ENCODE measurements at places on chromosomes 4 and X. TPM values are rescaled to one million over a fixed set of nuclear protein-coding genes. Genes with fewer than 3 reads are reported as not detected.

- peaks cover 26% of the 10 kb centered on the region for H3K36me3 ChIP-seq
- H3K27me3 ChIP-seq, result no peaks in the 10 kb centered on the region
- no peak overlapping the region for H3K27ac ChIP-seq
- DNase-seq, result no peak
Observed at GRCh38 chr4:81436096-81436495, 35.6 kb downstream of the RASGEF1B start.

DNA sequence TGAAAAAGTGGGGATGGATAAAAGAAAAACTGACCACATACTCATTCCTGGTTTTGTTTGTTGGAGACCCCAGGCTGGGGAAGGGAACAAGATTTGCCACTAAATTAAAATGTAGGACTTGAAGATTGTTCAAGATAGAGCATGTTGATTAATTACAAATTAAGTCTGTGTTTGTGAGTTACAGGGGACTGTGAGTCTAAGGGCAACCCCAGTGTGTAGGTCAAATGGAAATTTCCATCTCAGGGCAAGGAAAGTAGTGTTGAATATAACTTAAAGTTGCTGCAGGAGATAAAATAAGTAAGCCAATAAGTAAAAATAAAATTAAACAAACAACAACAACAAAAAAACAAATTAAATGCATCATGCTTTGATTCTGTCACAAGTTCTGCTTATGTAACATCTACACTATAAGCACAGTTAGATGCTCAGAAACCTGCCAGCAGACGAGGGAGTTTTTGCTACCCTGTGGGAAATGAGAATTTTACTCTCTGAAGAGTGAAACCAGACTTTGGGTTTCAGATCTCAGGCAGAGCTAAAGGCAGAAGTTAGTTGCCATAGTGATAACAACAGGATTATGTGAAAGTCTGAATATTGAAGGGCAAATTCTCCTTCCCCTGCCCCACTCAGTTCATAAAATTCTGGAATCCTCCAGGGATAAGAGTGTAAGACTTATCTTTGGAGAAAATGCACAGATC is 352.3 kb downstream of the GRXCR1 start:
- DNase-seq, result no peak
- H3K27ac ChIP-seq, result no peak overlapping the region

DNA sequence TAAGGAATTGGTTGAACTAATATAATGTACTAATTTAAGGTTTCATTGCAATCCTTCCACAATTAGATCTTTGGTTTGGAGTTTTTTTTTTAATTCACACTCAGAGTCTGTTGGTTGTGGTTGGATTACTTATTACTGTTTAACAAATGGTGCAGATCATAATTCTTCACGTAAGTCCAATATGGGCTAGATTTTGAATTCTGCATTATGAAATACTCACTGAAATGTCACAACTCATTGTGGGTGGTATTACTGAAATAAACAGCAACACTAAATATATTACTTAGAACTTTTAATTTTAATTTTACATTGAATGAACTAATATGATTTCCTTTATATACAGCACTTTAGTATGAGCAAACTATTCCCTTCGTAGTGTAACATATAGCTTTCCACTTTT is 94.2 kb upstream of the MYOZ2 start:
- H3K27me3 ChIP-seq, result no peaks in the 10 kb centered on the region
- DNase-seq, result no peak
- H3K4me3 ChIP-seq, result no peak overlapping the region
- peaks cover 3% of the 10 kb centered on the region for H3K4me1 ChIP-seq

DNA sequence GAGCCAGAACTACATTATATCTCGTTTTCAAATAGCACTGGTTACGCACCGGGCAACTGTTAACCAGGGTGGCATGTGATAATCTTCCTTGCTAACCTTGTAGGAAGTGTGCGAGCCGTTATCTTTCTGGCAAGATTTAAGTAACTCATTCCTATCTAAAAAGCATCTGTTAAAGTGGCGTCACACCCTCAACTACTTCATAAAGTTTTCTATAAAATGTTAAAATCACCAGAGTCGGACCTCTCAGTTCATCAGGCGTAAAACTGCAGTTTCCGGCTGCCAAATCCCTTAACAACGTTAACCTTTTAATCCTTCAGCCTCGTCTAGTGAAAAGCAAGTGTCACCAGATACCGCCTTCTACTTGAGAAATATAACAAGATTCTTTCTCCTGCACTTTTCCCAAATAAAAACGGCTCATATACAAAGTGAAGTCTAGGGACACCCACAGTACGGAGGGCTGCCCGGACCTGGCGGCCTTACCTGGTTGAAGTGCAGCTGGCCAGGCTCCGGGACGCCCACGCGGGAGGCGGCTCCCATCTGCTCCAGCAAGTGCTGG is 1.2 kb downstream of the SLC39A8 start:
- H3K4me3 ChIP-seq, result peak overlapping the region; percentile 87
- H3K27me3 ChIP-seq, result no peaks in the 10 kb centered on the region

GRCh38 chr4:176099314-176099713 is 33.7 kb downstream of the WDR17 start:
- no peak overlapping the region for H3K27ac ChIP-seq
- no peak for DNase-seq
- no peaks in the 10 kb centered on the region for H3K27me3 ChIP-seq
- H3K4me3 ChIP-seq, result no peak overlapping the region
- H3K4me1 ChIP-seq, result no peaks in the 10 kb centered on the region

The PAGE2B gene
- not detected for total RNA-seq

The SRPX2 gene
- 3.2 TPM for total RNA-seq

Data from kidney (tissue), 22 donors.